ENCODE measurements at places on chromosomes 5 and 9.

DNA sequence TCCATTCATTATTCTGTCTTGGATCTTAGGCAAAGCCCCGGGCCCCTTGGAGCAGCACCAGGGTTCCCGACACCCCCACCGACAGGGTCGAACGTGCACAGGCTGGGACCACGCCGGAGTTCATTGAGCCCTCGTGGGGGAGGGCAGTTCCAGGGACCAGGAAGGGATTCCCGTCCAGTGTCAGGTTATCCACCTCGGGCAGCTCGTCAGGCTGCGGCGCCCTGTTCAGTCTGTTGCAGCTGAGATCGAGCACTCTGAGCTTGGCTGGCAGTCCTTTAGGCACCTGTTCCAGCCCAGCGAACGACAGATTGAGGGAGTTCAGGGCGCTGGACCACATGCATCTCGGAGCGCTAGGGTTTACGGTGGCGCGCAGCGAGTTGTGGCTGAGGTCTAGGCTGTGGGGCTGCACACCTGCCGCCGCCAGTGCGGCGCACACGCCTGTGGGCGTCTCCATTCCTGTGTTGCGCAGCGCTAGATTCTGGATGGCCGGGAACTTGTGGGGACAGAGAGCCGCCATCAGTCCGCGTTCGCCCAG, 1.1 kb downstream of the CD14 start:
- DNase-seq = no peak

DNA sequence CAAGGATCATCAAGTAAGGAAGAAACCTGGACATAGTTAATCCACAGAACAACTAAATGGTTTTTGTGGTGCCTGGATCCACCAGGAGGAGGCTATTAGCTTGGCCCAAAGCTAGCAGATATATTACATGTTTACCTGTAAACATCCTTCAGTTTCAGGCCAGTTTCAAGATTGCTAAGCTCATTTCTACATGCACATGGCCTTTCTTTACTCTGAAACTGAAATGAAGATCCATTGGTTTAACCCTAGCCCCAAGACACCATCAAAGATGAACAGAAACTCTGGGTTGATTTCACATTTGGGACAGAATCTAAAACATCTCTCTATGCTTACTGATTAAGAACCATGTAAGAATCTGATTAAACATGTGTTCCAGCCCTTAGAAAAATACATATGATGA, 611.8 kb downstream of the TLE1 start:
- DNase-seq = no peak

- no peak for DNase-seq
These were observed 149.0 kb downstream of the INSYN2B start for GRCh38 chr5:169831331-169831730.

- DNase-seq = peak; percentile 44
These were observed 49.1 kb upstream of the VDAC1 start for GRCh38 chr5:134053840-134054338.

DNA sequence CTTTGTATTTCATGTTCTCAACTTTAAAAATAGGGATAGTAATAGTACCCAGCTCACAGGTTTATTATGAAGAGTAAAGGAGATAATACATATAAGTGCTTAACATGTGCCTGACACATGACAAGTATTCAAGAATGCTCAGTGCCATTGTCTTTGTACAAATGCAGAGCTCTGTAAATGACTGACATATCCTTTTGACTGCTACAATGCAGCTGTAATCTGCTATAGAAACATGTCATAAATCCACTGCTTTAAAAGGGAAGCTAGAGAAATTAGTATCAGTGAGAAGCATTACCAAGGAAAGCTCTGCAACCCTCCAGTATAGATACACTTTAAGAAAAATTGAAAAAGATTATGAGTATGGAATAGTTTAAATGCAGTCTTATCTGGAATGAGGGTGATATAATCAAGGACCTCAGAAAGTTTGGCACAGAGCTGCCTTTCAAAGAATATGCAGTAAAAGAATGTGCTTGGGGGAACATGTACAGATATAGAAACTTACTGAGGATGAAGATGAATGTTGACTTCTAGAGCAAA, 17.9 kb downstream of the ERAP1 start:
- DNase-seq = no peak

Measured in KBM-7 (cell line).